ENCODE measurements at places on chromosomes 12 and 14.

- DNase-seq, result peak; percentile 66
These were observed 1.4 kb downstream of the IFFO1 start for GRCh38 chr12:6554168-6555017.

GRCh38 chr12:115722181-115722580 lies 555.3 kb downstream of the MED13L start:
- no peak for DNase-seq

- DNase-seq, result no peak
These were observed 493.5 kb upstream of the RGS6 start for GRCh38 chr14:71438684-71439083.

DNA sequence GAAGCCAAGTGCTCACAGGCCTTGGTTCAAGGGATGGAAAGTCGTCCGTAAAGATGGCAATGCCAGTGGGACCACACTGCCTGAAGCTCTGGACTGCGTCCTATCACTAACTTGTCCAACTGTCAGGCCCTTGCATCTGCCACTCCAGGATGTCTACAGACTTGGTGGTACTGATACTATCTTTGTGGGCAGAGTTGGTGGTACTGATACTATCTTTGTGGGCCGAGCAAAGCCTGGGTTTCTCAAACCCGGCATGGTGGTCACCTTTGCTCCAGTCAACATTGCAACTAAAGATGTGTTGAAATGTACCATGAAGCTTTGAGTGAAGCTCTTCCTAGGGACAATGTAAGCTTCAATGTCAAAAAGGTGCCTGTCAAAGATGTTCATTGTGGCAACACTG lies 128.4 kb upstream of the SEL1L start:
- DNase-seq, result no peak

DNA sequence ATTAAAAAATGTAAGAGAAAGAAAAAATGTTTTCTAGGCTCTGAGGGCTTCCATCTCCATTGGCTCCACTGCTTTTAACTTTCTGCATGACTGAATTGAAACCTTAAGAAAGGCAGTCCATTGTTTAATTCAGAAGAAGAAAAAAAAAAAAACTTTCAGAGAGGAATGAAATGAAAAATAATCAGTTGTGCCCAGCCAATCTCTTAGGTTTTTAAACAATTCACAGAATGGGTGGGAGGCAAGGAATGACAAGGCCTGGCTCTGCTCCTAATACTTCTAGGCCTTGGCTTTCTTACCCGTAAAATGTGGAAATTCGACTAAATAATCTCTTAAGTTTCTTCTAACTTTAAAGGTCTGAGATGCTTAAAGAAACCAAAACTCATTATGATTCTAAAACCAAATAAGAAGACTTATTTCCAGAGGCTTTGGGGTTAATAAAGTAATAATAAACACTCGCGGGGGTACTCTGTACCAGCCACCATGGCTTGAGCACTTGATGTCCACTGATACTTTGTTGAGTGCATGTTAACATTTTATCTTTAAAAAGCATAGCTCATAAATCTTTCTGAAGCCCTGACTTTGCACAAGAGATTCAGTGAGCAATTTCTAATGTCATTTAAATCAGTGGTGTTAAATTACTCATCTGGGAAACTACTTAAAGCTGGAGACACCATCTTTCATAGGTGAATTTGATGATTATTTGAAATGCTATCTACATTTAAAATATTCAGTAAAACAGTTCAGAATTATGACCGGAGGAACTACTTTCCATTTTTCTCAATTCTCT lies 49.6 kb downstream of the STON2 start:
- DNase-seq, result no peak

- no peak for DNase-seq
These were observed 364.9 kb downstream of the NRXN3 start for GRCh38 chr14:78535041-78535440.

DNA sequence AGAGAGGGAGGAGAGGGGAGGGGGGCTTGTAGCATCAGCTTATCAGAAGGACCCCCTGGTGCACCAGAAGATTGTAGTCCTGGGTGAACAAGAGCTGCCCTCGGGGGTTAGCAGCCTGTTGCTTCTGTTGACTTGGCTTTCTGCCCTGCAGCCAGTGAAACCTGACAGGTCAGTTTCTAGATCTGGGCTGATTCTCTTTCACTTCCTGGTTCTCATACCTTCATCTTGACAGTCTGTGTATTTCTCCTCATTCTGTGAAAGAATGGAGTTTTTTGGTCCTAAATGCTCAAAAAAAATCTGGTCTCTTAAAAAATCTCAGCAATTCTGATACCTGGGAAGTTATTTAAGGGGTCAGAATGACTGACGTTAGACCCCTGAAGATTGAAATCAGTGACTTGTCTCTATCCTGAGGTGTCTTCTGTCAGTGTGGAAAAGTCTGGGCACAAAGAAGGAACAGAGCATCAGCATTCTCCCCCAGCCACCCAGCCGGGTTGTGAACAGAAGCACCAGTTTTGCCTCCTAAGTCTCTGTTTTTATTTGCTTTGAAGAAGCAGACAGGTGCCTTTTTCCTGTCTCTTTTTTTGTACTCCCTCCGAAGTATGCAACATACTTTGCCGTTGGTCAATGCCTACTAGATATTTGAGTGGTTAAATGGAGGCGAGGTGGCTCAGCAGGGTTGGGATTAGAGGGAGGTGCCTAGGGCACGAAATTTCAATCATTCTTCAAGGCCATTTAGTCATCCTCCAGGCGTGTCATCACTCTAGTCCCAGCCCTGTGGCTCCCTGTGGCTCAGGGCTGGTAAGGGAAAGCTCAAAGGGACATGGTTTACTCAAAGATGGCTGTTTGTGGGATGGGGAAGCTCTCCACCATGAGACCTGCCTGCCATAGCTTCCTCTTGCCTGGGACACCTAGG lies 24.0 kb downstream of the TTC9 start:
- no peak for DNase-seq

DNA sequence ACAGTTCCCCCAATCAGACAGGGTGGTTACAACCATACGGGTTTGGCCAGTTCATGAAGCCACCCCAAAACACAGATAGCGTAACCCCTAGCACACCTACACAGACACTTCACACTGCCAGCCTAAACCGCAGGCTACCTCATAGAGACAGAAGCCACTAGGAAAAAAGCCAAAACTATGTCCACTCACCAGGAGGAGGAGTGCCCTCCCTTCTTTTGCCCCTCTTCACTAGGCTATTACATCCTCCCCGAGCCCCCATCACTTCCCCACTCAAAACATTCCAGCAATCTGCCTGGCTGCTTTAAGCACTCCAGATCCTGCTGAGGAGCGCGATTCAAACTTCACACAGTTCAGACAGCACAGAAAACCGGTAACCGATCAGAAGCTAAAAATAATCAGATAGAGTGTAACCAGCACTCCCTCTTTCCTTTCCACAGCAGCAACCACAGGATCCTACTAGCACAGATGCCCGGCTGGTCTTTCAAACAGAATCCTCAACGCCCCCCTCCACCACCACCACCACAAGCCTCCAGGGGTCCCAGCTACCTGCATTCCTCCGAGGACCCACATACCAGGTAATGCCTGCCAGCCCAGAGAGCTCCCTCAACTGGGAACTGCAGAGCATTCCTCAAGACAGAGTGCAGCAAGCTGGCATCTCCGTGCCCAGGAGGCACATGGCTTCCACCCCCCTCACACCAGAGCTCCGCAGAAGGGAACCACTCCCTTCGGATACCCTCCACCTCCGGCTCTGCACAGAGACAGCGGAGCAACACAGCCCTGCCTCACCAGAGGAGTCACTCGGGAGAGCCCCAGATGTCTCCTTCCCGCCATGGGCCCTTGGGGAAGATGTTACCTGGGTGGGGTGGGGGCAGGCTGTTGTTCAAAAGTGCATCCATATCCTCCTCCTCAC lies 1.5 kb downstream of the CHD4 start:
- peak; percentile 48 for DNase-seq

DNA sequence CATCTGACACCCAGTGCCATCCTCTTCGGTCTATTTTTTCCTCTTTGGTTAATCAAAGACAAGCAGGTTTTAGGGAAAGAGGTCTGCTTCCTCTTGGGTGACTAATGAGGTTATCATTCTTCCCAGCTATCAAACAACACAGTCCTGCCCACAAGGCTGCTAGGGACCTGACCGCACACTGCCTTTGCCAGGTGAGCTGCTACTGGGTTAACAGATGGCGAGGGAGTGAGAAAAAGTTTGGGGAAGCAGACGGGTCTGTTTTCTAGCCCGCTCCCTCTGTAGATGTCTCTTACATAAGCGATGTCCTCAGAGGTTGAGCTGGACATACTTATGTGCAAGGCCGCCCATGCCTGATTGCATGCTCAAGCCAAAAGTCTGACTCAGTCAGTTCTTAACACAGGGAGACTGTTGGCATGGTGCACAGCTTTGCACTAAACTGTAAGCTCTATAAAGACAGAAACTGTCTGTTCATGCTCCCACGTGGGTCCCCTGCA lies 94.1 kb downstream of the SLC15A4 start:
- no peak for DNase-seq

Measured in effector CD4-positive, alpha-beta T cell (primary cell).